Progenitor cell of endocrine pancreas (in vitro differentiated cells): ENCODE measurements at places on chromosomes 2 and 18. TPM values are rescaled to one million over a fixed set of nuclear protein-coding genes. Genes with fewer than 3 reads are reported as not detected.

DNA sequence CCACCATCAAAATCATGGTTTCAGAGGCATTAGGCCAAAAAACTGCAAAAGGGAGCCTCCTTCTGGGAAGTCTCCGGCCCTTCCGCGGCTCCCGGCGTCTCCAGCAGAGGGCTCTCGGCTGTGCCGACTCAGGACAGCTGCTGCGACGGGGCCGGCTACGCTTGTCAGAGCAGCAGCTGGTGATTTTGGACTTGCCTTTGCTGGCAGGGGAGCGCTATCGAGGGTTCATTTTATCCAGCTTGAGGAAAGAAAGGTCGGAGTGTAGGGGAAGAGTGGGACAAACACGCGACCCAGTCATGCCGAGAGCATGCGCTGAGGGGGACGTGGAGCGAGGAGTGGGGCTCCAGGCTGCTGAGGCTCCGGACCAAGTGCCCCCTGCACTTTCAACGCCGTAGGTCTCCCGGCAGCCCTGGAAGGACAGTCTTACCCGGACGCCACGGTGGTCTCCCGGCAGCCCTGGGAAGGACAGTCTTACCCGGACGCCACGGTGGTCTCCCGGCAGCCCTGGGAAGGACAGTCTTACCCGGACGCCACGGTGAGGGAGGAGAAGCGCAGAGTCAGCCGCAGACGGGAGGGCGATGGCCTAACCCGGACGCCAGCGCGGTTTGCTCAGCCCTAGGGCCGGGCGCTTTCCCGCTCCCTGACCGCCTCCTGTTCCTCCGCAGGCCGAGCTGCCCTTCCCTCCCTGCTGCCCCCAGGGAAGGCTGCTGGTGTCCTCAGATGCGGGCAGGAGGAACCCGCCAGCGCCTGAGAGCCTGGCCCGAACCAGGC is 21.7 kb downstream of the DDX18 start:
- H3K27ac ChIP-seq: no peak overlapping the region
- H3K4me3 ChIP-seq: peak overlapping the region; percentile 71
- H3K4me1 ChIP-seq: peaks cover 1% of the 10 kb centered on the region
- peaks cover 9% of the 10 kb centered on the region for H3K36me3 ChIP-seq
- DNase-seq: peak; percentile 69
- peaks cover 25% of the 10 kb centered on the region for H3K27me3 ChIP-seq

Gene IL36RN
- total RNA-seq: 0.13 TPM in 1 of 2 replicates, not detected in the other

GRCh38 chr2:141557329-141558095 is 573.3 kb downstream of the LRP1B start:
- no peak for DNase-seq
- H3K4me1 ChIP-seq: peaks cover 39% of the 10 kb centered on the region

DNA sequence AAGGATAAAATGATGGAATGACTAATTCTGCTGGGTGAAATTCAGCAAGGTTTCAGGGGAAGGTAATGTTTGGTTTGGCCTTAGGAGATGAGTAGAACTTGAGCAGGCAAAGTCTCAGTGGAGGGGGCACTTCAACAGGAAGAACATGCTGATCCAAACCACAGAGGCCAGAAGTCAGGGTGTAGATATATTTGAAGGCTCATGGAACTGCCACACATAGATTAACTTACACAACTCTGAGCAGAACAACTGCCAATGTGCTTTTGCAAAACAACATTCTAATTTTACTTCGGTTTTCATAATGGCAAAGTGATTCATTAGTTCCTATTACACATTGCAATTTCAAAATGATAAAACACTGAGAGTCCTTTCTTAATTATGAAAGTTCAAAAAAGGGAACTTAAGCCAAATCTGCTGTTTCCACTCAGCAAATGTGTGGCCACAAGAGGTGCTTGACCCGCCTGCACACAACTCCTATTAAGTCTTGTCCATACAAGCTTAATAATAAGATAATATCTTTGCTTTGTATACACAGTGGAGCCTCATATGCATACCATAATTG is 284.8 kb downstream of the MREG start:
- no peak overlapping the region for H3K27ac ChIP-seq
- no peak overlapping the region for H3K4me3 ChIP-seq
- peaks cover 5% of the 10 kb centered on the region for H3K4me1 ChIP-seq
- DNase-seq: no peak
- H3K27me3 ChIP-seq: no peaks in the 10 kb centered on the region

Gene ABCG8
- not detected in 2 replicates for total RNA-seq

GRCh38 chr2:191488135-191488534 is 189.8 kb upstream of the NABP1 start:
- H3K4me3 ChIP-seq: no peak overlapping the region
- H3K27me3 ChIP-seq: peaks cover 4% of the 10 kb centered on the region
- peak overlapping the region; percentile 15 for H3K27ac ChIP-seq
- H3K36me3 ChIP-seq: peaks cover 2% of the 10 kb centered on the region
- no peak for DNase-seq
- peaks cover 8% of the 10 kb centered on the region for H3K4me1 ChIP-seq

GRCh38 chr2:213087040-213087439 is 64.4 kb downstream of the IKZF2 start:
- H3K4me3 ChIP-seq: no peak overlapping the region
- no peaks in the 10 kb centered on the region for H3K36me3 ChIP-seq
- no peaks in the 10 kb centered on the region for H3K27me3 ChIP-seq
- H3K27ac ChIP-seq: no peak overlapping the region
- H3K4me1 ChIP-seq: peaks cover 10% of the 10 kb centered on the region

Gene RND3
- 40.3 and 42.5 TPM in 2 replicates for total RNA-seq

Gene REEP1
- total RNA-seq: 12.0 and 14.2 TPM in 2 replicates

Gene TSN
- total RNA-seq: 86.3 and 91.7 TPM in 2 replicates

DNA sequence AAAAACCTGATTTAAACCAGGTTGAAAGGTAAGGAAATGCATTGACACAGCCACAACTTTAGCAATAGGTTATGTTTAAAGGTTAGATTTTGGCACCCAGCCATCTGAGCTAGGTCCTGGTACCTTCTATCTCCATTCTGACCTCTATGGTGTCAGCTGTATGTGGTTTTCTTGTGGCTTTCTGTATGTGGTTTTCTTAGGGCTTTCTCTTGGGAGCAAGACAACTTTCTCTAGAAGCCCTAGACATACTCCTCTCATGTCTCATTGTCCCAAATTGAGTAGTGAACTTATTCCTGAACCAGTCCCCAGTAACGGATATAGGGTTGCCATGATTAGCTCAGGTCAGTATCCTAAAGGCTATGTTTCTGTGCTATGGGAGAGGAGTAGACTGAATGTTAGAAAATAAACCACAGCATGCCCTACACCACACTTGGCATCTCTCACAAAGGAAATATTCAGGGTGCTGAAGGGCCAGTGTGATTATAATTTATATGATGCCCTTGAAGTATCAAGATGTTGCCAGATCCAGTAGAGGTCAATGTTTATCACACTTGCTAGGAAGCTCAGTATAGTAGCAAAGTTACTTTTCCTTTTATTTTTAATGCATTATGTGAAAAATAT is 176.1 kb downstream of the CAPN13 start:
- H3K27ac ChIP-seq: no peak overlapping the region
- peaks cover 1% of the 10 kb centered on the region for H3K36me3 ChIP-seq
- H3K4me3 ChIP-seq: no peak overlapping the region

GRCh38 chr2:239949537-239949936 is 75.6 kb downstream of the NDUFA10 start:
- no peaks in the 10 kb centered on the region for H3K27me3 ChIP-seq
- no peaks in the 10 kb centered on the region for H3K4me1 ChIP-seq
- no peak overlapping the region for H3K4me3 ChIP-seq
- no peaks in the 10 kb centered on the region for H3K36me3 ChIP-seq
- no peak for DNase-seq

GRCh38 chr2:186959486-186959885 is 110.5 kb upstream of the ZSWIM2 start:
- H3K27ac ChIP-seq: no peak overlapping the region
- no peak overlapping the region for H3K4me3 ChIP-seq
- no peak for DNase-seq
- no peaks in the 10 kb centered on the region for H3K4me1 ChIP-seq
- no peaks in the 10 kb centered on the region for H3K27me3 ChIP-seq

Gene PDE11A
- total RNA-seq: 54.8 and 60.5 TPM in 2 replicates

DNA sequence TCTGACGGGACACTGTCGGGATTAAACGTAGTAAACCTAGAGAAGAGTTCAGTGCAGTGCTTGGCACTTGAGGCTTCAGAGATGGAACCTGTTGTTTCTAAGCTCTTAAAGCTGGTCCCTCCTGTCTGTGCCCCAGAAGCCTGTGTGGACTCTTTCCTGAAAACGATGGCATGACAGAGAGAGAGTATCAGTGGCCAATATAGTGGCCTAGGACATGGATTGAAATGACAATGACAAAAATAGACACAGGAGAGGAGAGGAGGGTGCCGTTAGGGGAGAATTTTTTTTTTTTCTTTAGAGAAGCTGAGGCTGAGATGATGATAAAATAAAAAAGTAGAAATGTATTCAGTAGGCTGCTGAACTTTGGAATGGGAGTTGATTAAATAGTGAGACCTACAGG is 138.0 kb downstream of the GAREM1 start:
- H3K4me1 ChIP-seq: no peaks in the 10 kb centered on the region
- H3K27me3 ChIP-seq: no peaks in the 10 kb centered on the region

Gene EVA1A
- 10.9 and 11.5 TPM in 2 replicates for total RNA-seq

GRCh38 chr2:31384771-31385276 is 29.7 kb downstream of the XDH start:
- no peaks in the 10 kb centered on the region for H3K36me3 ChIP-seq
- no peak overlapping the region for H3K4me3 ChIP-seq
- H3K4me1 ChIP-seq: peaks cover 4% of the 10 kb centered on the region
- H3K27ac ChIP-seq: no peak overlapping the region

- peak within 1 kb of the TSS; percentile 65 for H3K4me3 ChIP-seq
- H3K27me3 ChIP-seq: peaks cover 93% of the 10 kb centered on the region
- peaks cover 3% of the 10 kb centered on the region for H3K4me1 ChIP-seq
- no peaks in the 10 kb centered on the region for H3K36me3 ChIP-seq
- H3K27ac ChIP-seq: no peak within 1 kb of the TSS
- DNase-seq: peak; percentile 43
Measured at GRCh38 chr2:73293534-73294171, at the start of gene EGR4. Gene EGR4 (minus strand): TSS chr2:73293548. CDS start chr2:73293317, 231 bp downstream.

DNA sequence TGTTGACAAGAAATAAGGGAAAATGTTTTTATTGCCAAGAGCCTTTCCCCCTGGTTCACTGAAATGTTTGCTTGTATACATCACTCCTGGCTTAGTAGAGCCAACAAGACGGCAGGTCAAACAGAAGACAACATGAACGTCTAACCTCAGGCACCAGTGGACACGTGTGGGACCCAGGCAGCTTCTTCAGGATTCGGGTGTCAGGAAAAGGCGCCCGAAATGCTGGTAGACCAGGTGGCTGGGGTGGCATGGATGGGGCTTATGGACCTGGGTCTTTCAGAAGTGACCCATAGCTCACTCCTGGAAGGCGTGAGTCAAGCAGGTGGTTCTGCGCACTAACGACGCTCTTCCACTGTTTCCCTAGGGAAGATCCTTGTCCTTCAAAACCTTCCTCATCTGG is 23.3 kb upstream of the NFATC1 start:
- H3K4me1 ChIP-seq: peaks cover 5% of the 10 kb centered on the region
- peak overlapping the region; percentile 17 for H3K27ac ChIP-seq
- no peak for DNase-seq
- no peaks in the 10 kb centered on the region for H3K27me3 ChIP-seq

GRCh38 chr2:113211226-113212105 is 37.7 kb downstream of the PSD4 start:
- peaks cover 13% of the 10 kb centered on the region for H3K27me3 ChIP-seq
- H3K4me1 ChIP-seq: peaks cover 7% of the 10 kb centered on the region
- no peak for DNase-seq
- no peaks in the 10 kb centered on the region for H3K36me3 ChIP-seq
- no peak overlapping the region for H3K4me3 ChIP-seq
- no peak overlapping the region for H3K27ac ChIP-seq

DNA sequence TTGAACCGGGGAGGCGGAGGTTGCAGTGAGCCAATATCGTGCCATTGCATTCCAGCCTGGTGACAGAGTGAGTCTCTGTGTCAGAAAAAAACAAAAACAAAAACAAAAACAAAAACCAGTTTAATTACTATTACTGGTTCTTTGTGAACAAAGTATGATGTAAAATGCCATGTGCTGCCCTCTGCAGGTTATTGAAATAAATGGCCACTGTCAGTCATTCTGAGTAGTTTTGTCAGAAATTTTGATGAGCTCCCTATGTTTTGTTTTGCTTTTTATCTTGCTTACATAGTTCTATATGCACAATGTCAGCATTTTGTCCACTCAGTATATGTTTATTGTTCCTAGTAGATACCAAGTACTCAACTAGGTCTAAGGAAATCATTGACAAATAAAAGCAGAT is 423.6 kb upstream of the CHST9 start:
- H3K4me3 ChIP-seq: no peak overlapping the region
- H3K4me1 ChIP-seq: peaks cover 9% of the 10 kb centered on the region
- H3K27ac ChIP-seq: no peak overlapping the region
- no peaks in the 10 kb centered on the region for H3K36me3 ChIP-seq
- H3K27me3 ChIP-seq: no peaks in the 10 kb centered on the region
- no peak for DNase-seq

Gene MAP2
- 16.5 and 18.2 TPM in 2 replicates for total RNA-seq

DNA sequence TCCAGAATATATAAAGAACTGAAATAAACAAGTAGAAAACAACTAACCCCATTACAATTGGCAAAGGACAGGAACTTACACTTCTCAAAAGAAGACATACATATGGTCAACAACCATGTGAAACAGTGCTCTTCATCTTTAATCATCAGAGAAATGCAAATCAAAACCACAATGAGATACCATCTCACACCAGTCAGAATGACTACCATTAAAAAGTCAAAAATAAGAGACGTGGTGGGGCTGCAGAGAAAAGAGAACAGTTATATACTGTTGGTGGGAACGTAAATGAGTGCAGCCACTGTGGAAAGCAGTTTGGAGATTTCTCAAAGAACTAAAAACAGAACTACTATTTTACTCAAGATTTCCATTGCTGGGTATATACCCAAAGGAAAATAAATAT is 1696.3 kb upstream of the TMEFF2 start:
- no peaks in the 10 kb centered on the region for H3K27me3 ChIP-seq
- DNase-seq: no peak
- H3K4me1 ChIP-seq: no peaks in the 10 kb centered on the region
- H3K36me3 ChIP-seq: no peaks in the 10 kb centered on the region
- H3K27ac ChIP-seq: no peak overlapping the region

GRCh38 chr2:43020990-43021669 is 205.3 kb downstream of the ZFP36L2 start:
- H3K36me3 ChIP-seq: peaks cover 3% of the 10 kb centered on the region
- H3K4me1 ChIP-seq: peaks cover 35% of the 10 kb centered on the region
- H3K4me3 ChIP-seq: no peak overlapping the region
- no peak for DNase-seq

GRCh38 chr2:176147800-176148496 is 3.4 kb upstream of the HOXD4 start:
- H3K4me1 ChIP-seq: no peaks in the 10 kb centered on the region
- no peak for DNase-seq
- no peak overlapping the region for H3K27ac ChIP-seq

GRCh38 chr2:239640676-239641578 is 240.1 kb upstream of the HDAC4 start:
- no peak overlapping the region for H3K27ac ChIP-seq
- H3K27me3 ChIP-seq: peaks cover 7% of the 10 kb centered on the region
- DNase-seq: no peak

Gene POTEI
- total RNA-seq: 4.9 and 5.6 TPM in 2 replicates

- H3K4me1 ChIP-seq: no peaks in the 10 kb centered on the region
- H3K27me3 ChIP-seq: no peaks in the 10 kb centered on the region
- H3K4me3 ChIP-seq: no peak overlapping the region
- no peaks in the 10 kb centered on the region for H3K36me3 ChIP-seq
- DNase-seq: no peak
Measured at GRCh38 chr18:7686278-7686677, 119.2 kb downstream of the PTPRM start.

- H3K36me3 ChIP-seq: no peaks in the 10 kb centered on the region
- H3K4me3 ChIP-seq: peak overlapping the region; percentile 91
- H3K4me1 ChIP-seq: peaks cover 8% of the 10 kb centered on the region
- peak overlapping the region; percentile 99 for H3K27ac ChIP-seq
- DNase-seq: no peak
Measured at GRCh38 chr2:135985826-135986393, 484 bp upstream of the DARS1 start.

Gene CHRNG
- total RNA-seq: 0.42 TPM in 1 of 2 replicates, not detected in the other

Gene NT5DC4
- total RNA-seq: not detected in 2 replicates
